Caco-2 (cell line): ENCODE measurements at places on chromosomes 2 and 18.

GRCh38 chr2:237639836-237640220, 12.4 kb downstream of the LRRFIP1 start:
- no peaks in the 10 kb centered on the region for H3K27me3 ChIP-seq
- no peak for DNase-seq
- 0 out of 2 replicates have a peak, but pooled peaks cover under 1% of the 10 kb centered on the region for H3K4me1 ChIP-seq
- H3K4me3 ChIP-seq: no peak overlapping the region

GRCh38 chr2:112541315-112542122, 746 bp upstream of the POLR1B start:
- H3K4me3 ChIP-seq: peak overlapping the region; percentile 89
- H3K36me3 ChIP-seq: no peaks in the 10 kb centered on the region
- H3K4me1 ChIP-seq: peaks cover 10% of the 10 kb centered on the region; the same call in 1 of the 2 replicates
- no peaks in the 10 kb centered on the region for H3K27me3 ChIP-seq

DNA sequence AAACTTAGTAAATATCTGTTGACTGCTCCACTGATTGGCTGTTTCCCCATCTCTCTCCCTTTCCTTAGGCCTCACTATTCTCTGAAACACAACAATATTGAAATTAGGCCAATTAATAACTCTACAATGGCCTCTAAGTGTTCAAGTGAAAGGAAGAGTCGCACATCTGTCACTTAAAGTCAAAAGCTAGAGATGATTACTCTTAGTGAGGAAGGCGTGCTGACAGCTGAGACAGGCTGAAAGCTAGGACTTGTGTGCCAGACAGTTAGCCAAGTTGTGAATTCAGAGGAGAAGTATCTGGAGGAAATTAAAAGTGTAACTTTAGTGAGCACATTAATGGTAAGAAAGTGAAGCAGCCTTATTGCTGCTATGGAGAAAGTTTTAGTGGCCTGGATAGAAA, 48.4 kb downstream of the PLEK start:
- no peak overlapping the region for H3K27ac ChIP-seq
- no peak overlapping the region for H3K4me3 ChIP-seq
- no peak for DNase-seq
- H3K4me1 ChIP-seq: no peaks in the 10 kb centered on the region
- H3K36me3 ChIP-seq: no peaks in the 10 kb centered on the region

DNA sequence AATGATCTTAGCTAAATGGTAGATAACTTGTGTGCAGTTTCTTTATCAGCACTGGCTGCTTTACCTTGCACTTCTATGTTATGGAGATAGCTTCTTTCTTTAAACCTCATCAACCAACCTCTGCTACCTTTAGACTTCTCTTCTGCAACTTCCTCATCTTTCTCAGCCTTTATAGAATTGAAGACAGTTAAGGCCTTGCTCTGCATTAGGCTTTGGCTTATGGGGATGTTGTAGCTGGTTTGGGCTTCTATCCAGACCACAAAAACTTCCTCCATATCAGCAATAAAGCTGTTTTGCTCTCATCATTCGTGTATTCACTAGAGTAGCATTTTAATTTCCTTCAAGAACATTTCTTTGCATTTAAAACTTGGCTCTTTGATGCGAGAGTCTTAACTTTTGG, 123.7 kb downstream of the PIK3C3 start:
- no peaks in the 10 kb centered on the region for H3K36me3 ChIP-seq
- no peak overlapping the region for H3K27ac ChIP-seq
- no peak for DNase-seq
- H3K4me1 ChIP-seq: no peaks in the 10 kb centered on the region
